Right ventricle myocardium superior (tissue), 1 donor: ENCODE measurements at places on chromosomes 16 and 17. TPM values are rescaled to one million over a fixed set of nuclear protein-coding genes. Genes with fewer than 3 reads are reported as not detected.

The TMEM238L gene
- not detected for total RNA-seq

- DNase-seq, result no peak
These were observed 22.0 kb downstream of the UBN1 start for GRCh38 chr16:4869147-4869805.

- no peak for DNase-seq
These were observed 40.3 kb upstream of the TNRC6A start for GRCh38 chr16:24689128-24689527.

- no peak for DNase-seq
These were observed 760.9 kb downstream of the KCNJ18 start for GRCh38 chr17:22453181-22453580.

- DNase-seq, result no peak
These were observed 9.9 kb upstream of the ENPP7 start for GRCh38 chr17:79720705-79721292.

DNA sequence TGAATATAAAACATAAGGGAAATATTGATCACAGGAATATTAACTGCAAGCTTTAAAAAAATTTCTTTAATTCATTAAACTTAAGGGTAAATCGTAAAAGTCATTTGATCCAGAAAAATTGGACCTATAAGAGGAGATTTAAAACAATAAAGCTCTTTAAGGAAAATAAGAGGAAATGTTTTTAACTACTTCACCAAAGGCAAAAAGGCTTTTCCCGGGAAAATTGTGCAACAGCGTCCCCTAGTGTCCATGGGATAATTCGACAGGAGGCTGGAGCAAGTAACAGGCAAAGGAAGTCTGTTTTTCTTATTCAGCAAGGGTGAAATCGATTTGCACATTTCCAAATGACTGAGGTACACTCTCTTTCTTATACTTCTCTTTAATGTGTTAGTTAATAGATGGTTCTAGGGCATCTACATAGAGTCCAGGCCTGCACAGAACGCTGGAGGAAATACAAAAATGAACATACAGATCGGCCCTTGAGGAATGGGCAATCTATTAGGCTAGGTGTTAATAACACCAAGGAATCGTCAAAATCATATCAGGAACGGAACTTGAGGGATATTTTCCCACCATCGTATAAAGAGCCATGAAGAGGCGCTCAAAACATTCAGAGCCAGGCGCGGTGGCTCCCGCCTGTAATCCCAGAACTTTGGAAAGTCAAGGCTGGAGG lies 61.4 kb downstream of the ZNF18 start:
- DNase-seq, result no peak

The MYOCD gene
- total RNA-seq, result 33.7 TPM

The METRN gene
- 59.6 TPM for total RNA-seq

The ITGAL gene
- 1.5 TPM for total RNA-seq

The GAST gene
- not detected for total RNA-seq

GRCh38 chr17:42507671-42508070 lies 28.4 kb upstream of the NAGLU start:
- DNase-seq, result no peak

GRCh38 chr17:43905400-43905984 lies 1.8 kb downstream of the MPP2 start:
- DNase-seq, result no peak

The PHOSPHO1 gene
- total RNA-seq, result 0.22 TPM

The FBXW10 gene
- total RNA-seq, result 0.24 TPM

- no peak for DNase-seq
These were observed 8.3 kb downstream of the SEC14L1 start for GRCh38 chr17:77148940-77149510.

DNA sequence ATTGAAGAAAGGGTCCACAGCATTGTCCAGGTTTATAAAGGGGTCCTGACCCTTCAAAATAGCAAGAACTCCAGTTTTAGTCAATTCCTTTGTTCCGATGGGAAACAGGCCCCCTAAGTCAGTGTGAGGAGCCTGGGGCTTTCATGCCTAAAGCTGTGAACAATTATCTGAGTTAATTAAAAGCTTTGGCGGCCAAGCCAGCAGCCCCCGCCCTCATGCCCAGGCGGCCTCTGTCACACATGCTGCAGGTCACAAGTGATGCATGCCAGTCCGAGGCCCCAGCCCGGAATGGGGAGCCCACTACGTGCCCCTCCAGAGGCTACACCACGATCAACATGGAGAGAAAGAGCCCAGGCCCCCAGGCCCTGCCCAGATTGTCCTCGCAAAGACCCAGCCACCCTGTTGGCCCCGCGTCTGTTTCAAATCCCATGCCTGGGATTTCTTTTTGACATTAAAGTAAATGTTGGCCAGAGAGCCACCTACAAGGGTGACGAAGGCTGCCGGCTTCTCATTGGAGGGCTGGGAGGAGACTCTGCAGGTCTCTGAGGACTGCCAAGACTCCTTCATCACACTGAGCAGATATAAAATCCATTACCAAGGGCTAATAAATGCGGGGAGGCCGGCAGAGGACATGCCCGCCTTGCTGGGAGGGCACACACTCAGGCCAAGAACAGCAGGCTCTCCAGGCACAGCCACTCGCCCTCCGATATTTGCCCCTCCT lies 14.5 kb upstream of the PITPNM3 start:
- DNase-seq, result no peak
